Smooth muscle cell of the pulmonary artery (primary cell): ENCODE measurements at places on chromosomes 4 and X. TPM values are rescaled to one million over a fixed set of nuclear protein-coding genes. Genes with fewer than 3 reads are reported as not detected.

The ANK2 gene
- total RNA-seq = 85.0 and 132 TPM in 2 replicates

The ADH1A gene
- not detected in 2 replicates for total RNA-seq

The RNF4 gene
- total RNA-seq = 48.2 and 54.5 TPM in 2 replicates

The PCDH11X gene
- total RNA-seq = under 0.01 TPM in 1 of 2 replicates, not detected in the other

The TMSB15C gene
- total RNA-seq = 1.3 and 1.7 TPM in 2 replicates
